Left renal pelvis (tissue), 4 donors: ENCODE measurements at places on chromosomes 12 and 14. TPM values are rescaled to one million over a fixed set of nuclear protein-coding genes. Genes with fewer than 3 reads are reported as not detected.

The FAIM2 gene
- polyA plus RNA-seq: 3.5 TPM

The CPNE8 gene
- 14.8 TPM for polyA plus RNA-seq

The TMEM119 gene
- polyA plus RNA-seq: 20.5 TPM

The CCDC92 gene
- 34.4 TPM for polyA plus RNA-seq

The TMTC1 gene
- 32.8 TPM for polyA plus RNA-seq

The RAB3IP gene
- 66.5 TPM for polyA plus RNA-seq

The VASH1 gene
- polyA plus RNA-seq: 34.4 TPM

The DHRS2 gene
- 121 TPM for polyA plus RNA-seq

The MYBPC1 gene
- polyA plus RNA-seq: 0.21 TPM

The B4GALNT1 gene
- polyA plus RNA-seq: 0.99 TPM

The OR10AD1 gene
- 0.69 TPM for polyA plus RNA-seq

The DIO2 gene
- 0.79 TPM for polyA plus RNA-seq
